ENCODE measurements at places on chromosomes 7 and 10.

- no peak for DNase-seq
Observed at GRCh38 chr10:129131457-129132132, 335.4 kb upstream of the MGMT start.

DNA sequence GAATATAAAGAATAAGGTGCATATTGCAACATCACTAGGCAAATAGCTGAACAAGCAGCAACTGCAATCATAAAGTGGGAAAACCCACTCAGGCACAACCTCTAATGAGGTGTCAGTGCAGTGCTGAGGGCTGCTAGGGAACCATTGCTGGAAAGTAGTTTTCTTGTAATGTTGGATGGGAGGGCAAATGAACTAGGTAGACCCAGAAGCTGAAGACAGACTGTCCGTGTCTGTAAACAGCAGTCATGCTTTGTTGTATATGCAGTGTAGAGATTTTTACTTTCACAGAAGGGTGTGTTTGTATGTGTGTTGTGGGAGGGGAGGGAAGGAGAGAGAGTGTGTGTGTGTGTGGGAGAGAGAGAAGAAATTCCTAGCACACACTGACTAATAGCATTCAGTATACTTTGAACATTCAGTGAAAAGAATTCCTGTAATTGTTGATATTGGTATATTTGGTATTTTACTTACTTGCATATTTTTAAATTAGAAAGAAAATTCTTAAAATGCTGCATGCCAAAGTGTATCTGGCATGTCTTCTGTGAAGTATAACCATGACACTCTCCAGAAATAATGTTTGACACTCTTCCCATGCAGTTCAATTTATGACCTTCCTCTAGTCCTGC, 28.8 kb downstream of the ITGB8 start:
- no peak for DNase-seq

DNA sequence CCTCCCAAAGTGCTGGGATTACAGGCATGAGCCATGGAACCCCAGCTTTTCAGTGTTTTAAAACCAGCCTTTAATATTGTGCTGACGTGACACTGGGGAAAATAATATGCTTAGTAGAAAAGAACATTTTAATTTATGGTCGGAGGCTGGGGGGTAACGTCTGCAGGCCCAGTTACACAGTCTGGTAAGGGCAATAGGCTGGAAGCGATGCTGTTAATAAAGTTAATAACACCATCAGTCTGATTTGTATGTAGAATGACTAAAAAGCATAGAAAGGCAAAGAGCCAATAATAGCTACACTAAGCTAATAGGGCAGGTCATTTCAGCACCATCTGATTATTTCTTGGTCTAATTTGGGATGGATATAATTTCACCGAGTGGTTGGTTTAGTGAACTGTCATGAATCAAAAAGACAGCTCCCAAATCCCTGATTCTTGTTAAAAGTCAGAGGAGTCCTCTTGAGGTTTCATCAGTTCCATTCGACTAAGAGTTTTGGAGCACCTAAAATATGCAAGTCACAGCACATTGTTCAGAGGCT, 192.9 kb downstream of the CAMK1D start:
- no peak for DNase-seq

DNA sequence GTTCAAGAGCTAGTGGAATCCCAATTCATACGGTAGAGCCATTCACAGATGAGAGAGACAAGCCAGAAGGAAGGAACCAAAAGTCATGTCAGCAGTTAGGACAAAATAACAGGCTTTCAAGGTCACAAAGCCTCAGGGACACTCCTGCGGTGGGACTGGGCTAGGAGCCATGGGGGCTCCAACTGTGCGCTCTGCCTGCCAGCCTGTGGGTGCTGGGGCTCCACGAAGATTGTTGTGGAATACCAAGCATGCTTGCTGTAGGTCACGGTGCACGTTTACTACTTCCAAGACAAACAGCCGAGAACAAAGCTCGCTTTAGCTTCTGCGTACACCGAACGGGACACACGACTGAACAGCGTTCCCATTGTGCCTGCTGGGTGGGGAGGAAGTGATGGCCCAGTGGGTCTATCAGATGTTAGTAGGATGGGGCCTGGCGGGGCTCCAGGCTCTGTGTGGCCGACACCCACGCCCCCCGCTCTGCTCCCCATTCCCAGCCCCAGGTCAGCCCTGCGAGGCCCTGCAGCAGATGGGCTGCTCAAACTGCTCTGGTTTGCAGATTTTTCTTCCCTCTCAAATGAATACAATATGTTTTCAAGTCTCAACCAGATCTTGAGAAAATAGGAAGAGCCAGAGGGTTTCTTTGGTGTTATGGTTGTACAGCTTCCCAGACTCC, 158.9 kb downstream of the EGFR start:
- no peak for DNase-seq

DNA sequence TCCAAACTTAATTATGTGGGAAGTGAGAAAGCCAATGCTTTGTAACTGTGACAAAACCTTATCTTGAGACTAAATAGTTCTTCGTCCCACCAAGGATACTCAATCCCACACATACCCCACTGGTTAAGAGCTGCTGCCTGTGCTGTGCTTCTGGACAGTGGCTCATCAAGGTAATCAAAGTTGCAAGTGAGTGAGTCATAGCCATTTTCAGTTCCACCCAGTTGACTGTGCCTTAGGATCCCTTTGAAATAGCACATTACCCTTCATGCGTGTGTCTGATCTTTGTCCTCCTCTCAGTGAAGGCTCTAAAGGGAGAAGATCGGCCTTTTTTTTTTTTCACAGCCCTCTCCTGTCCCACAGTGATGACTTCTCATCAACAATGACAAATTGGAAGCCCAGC, 706.0 kb upstream of the AUTS2 start:
- no peak for DNase-seq

DNA sequence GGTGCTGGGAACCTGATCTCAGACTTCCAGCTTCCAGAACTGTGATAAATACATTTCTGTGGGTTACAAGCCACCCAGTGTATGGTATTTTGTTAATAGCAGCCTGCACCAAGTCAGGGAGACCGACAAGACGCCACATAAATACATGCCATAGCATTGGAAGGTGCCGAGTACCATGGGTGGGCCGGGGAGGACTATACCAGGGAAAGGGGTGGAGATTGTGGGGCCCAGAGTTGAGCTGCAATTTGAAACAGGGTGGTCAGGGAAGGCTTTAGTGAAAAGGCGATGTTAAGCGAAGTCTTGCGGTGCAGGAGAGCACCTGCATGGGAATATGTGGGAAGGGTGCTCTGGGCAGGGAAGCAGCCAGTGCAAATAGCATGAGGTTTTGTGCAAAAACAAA, 88.9 kb upstream of the LRRC4 start:
- no peak for DNase-seq

- no peak for DNase-seq
Observed at GRCh38 chr7:138125598-138126111, 49.4 kb downstream of the AKR1D1 start.

GRCh38 chr7:82700741-82701140, 257.2 kb upstream of the CACNA2D1 start:
- no peak for DNase-seq

GRCh38 chr7:38147005-38147404, 31.0 kb upstream of the STARD3NL start:
- no peak for DNase-seq
